ENCODE measurements at places on chromosomes 12 and 14.
A peak's percentile ranks its signal among the peaks of the same experiment; 100 is the strongest.

GRCh38 chr14:29442696-29443095 lies 485.0 kb downstream of the PRKD1 start:
- DNase-seq = peak; percentile 62

DNA sequence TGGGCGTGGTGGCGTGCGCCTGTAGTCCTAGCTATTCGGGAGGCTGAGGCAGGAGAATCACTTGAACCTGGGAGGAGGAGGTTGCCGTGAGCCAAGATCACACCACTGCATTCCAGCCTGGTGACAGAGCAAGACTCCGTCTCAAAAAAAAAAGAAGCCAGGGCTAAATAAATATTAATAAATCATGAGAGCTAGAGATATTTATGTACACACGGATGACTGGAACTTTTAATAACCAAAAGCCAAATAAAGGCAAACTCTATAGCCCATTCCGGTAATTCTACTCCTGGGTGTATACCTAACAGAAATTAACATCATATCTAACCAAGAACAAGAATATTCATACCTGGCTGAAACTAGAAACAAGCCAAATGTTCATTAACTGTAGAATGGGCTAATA lies 7.7 kb upstream of the TRAFD1 start:
- DNase-seq = no peak

- no peak for DNase-seq
These were observed 61.9 kb downstream of the ABCC9 start for GRCh38 chr12:21879312-21879711.

- no peak for DNase-seq
These were observed 58.9 kb upstream of the OVCH1 start for GRCh38 chr12:29556363-29556762.

DNA sequence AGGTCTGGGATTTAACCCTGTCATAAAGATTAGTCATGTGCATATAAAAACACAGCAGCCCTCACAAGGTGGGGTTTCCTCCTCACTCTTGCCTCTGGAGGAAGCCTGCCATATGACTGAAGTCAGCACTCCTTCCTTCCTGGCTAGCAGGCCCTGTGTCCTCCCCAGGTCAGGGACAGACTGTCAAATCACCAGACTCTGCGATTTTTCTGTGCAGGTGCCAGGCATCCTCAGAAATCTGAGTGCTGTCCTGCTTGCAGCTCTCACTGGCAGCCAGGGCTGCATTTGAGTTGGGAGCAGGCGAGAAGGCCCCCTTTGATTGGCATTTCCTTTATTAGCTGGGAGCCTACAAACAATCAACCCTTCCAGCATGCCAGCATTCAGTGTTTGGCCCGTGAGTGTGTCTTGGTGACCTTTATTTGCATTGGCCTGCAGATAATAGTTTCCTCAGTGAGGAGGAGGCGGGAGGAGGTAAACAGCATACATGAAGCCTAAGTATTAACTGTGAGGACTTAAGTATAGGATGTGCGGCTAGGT lies 183.8 kb upstream of the ARHGAP5 start:
- peak; percentile 29 for DNase-seq

DNA sequence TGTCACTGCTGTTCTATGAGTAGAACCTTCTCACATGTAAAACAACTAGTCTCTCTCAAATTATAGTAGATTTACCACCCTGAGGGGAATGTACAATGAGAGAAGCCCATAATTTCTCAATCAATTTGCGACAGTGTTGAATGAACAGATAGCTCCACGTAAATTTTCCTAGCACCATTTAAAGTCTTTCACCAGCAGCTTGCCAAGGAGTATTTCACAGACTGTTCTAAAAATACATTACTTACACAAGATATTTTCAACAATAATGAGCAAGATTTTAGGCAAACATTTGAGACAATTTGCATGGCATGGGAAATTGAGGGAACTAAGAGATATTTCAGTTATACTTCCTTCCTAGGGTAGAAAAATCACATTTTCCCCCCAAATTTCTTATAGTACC lies 151.6 kb downstream of the KICS2 start:
- DNase-seq = no peak

- DNase-seq = no peak
These were observed 70.2 kb downstream of the BAZ1A start for GRCh38 chr14:34804933-34805332.

GRCh38 chr12:3092764-3093163 lies 15.6 kb downstream of the TSPAN9 start:
- DNase-seq = no peak

DNA sequence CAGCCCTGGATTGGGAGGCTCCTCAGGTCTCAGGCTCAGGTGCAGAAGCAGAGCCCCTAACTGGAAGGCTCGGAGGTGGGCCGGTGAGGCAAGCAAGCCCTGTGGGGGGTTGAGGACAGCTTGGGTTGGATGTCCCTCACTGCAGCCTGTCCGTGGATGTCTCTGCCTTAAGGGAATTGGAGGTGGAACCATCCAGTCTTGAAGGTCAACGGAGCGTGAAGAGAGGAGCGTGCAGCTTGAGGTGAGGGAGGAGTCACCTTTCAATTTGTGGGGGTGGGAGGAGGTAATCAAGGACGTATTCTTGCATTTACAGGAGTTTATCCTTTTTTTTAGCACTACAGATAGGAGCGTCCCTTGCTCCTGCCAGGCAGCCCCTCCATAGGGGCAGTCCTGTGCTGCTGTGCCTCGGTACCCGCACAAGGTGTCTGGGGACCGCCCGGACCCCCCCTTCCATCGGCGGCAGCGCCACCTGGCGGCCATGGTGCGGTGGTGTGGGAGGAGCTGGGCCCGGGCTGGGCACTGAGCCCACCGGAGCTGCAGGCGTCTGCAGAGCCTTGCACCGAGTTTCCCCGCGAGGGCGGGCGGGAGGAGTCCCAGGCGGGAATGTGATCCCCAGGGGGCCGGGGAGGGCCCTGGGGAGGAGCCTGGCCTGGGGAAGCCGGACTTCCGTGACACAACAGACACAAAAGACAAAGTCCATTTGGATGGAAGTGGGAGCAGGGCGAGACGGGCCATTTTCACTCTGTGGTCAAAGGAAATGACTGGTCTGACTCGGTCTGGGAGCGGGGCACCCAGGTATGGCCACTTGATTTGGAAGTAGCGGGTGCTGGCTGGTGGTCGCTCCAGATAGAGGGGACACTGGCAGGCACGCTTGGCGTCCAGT lies 864 bp downstream of the DNAJC22 start:
- DNase-seq = peak; percentile 75

GRCh38 chr12:20024194-20024593 lies 344.1 kb upstream of the PDE3A start:
- peak; percentile 37 for DNase-seq

- DNase-seq = no peak
These were observed 59.9 kb downstream of the ZFYVE21 start for GRCh38 chr14:103775506-103775905.

DNA sequence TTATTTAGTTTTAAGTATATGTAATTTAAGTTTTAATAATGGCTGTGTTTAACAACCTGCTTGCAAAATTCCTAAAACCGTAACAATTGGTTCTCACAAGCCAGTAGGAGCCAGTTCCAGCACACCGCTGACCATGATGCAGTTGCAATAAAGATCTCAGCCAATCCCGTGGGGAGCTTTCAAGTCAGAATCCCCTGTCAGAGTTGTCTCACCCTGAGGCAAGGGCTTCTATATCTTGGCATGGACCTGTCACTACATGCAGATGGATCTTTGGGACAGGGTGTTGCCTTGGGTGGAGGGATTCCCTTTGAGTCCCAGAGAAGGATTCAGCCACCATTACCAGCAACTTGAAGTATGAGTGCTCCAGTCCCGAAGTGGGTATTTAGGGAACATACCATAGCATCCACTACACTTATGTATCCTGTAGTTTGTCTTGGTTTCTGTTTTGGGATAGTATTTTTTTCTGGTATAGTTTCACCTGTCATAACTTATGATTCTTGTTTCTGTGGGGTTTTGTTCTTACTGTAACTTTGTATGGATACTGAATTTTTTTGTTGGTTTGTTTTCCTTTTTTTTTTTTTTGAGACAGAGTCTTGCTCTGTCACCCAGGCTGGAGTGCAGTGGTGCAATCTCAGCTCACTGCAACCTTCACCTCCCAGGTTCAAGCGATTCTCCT lies 30.1 kb upstream of the LIMA1 start:
- DNase-seq = no peak
